ENCODE measurements at places on chromosomes 5 and 9. TPM values are rescaled to one million over a fixed set of nuclear protein-coding genes. Genes with fewer than 3 reads are reported as not detected.

IL17B gene
- polyA plus RNA-seq: not detected

ERBIN gene
- 8.1 TPM for polyA plus RNA-seq

C5orf52 gene
- polyA plus RNA-seq: not detected

CCDC183 gene
- 0.50 TPM for polyA plus RNA-seq

PLK2 gene
- 187 TPM for polyA plus RNA-seq

PRELID2 gene
- 3.5 TPM for polyA plus RNA-seq

SPEF2 gene
- polyA plus RNA-seq: 0.28 TPM

FLT4 gene
- polyA plus RNA-seq: 50.9 TPM

WDR38 gene
- polyA plus RNA-seq: not detected

MGAT1 gene
- 126 TPM for polyA plus RNA-seq

TAF11L7 gene
- polyA plus RNA-seq: not detected

ADAMTSL2 gene
- not detected for polyA plus RNA-seq

Data from endothelial cell of umbilical vein (primary cell).